ENCODE measurements at places on chromosomes 11 and 22.

DNA sequence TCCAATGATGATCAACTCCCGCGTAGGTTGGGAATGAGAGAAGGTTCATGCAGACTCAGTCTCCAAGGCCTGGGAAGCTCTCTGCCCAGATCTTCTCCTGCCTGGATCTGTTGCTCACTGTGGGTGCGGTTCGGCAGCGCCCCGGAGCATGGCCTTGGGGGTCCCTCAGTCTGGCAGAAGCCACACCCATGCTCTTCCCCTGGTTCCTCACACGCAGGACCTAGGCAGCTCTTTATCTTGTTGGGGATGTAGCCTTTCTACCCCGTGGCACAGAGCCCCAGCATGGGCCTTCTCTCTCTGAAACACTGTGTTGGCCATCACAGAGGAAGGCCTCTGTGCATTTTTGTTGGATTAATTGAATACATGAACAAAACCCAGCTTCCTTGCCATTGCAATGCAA is 1461.6 kb downstream of the BRD1 start:
- DNase-seq: no peak

DNA sequence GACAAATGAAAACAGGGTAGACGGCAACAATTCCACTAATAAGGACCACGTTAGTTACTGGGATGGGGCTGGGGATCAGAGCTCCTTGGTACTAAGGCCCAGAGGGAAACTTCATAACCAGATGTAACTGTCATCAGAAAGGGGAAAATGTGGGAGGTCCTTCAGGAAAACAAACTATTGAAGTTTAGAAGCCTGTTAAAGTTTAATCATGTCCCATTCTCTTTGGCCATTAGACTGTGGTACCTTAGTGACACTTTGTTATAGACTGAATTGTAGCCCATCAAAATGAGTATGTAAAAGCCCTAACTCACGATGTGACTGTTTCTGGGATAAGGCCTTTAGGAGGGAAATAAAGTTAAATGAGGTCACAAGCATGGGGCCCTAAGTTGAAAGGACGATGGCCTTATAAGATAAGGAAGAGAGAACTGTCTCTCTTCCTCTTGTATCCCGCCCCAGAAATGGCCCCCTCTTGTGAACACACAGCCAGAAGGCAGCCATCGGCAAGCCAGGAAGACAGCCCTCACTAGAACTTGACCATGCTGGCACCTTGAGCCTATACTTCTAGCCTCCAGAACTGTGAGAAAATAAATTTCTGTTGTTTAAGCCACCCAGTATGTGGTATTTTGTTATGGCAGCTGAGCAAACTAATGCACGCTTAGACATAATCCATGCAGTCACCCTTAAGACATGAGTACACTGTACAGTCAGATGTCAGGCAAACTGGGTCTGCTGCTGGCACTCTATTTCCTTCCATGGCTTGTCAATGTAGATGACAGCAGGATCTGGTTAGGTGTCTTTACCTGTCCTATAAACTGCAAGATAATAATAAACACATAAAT is 26.9 kb upstream of the USP47 start:
- DNase-seq: peak; percentile 49

GRCh38 chr22:19845054-19845722 is 9.5 kb downstream of the GNB1L start:
- no peak for DNase-seq

DNA sequence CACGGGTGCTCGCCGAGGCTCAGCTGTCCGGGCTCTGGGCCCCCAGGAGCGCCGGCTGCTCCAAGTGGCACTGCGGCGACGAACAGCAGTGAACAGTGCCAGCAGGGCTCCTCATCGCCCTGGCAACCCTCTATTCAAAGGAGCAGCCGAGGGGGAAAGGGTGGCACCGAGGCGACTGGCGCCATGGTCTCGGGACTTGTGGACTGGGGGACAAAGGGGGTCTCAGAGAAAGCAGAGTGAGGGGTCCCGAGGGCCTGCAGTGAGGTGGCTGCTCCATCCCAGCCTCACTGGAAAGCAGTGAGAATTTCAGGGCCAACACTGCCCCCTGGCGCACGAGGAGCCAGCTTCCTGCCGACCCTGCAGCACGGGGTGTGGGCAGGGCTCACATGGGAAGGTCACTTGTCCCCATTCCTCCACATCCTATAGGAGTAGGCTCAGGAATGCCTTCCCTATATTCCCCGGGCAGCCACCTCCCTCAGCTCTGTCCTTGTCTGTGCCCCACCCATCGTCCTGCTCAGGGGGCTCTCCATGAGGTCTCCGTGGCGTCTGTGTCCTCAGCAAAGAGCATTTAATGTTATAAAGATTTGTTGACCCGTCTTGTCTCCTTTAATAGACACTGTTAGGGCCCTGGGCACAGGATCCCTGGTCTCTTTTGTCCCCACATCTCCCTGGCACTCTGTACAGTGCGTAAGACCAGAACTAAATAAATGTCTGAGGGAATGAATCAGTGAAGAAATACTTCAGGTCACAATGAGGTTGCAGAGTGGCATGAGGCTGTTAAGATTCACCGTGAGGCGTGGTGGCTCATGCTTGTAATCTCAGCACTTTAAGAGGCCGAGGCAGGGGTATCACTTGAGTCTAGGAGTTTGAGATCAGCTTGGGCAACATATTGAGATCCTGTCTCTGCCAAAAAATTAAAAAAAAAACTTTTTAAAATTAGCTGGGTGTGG is 26.4 kb downstream of the LRFN4 start:
- no peak for DNase-seq

DNA sequence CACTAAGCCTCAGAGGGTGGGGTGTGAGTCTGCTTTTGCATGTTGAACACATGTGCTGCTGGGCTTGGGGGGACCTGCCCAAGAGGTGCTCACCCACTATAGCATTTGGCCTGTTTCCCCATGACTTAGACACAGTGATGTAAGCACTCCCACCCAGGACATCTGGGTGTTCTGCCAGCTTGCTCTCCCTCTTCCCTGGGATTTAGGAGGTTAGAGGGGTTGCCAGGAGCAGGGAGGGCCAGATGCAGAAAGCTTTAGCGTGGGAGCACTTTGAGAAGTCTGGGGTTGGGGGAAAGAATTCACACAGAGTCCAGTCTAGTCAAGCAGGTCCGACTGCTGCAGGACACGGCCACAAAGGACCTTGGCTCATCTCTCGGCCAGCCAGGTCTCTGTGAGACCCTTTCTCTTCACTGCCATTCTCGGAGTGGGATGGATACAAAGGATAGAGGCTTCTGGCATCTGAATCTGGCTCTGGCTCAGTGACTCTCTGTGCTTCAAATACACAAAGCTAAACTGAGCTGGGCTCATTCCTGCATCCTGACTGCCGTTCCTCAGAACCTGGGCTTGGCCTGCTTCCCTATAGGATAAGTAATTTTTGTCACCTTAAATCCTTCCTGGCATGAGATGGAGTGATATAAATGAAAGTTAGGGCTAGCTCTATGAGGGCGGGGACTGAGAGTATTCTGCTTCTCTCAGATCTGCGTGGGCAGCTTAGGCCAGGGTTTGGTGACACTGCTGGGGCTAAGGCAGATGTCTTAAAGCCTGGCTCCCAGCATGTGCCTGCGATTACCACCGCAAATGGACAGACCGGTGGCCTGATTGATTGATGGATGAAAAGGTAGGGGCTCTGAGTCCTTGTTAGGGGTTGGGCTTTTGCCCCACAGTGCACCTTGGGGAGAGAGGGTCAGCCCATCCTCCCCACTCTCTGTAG is 14.5 kb downstream of the USP2 start:
- no peak for DNase-seq

DNA sequence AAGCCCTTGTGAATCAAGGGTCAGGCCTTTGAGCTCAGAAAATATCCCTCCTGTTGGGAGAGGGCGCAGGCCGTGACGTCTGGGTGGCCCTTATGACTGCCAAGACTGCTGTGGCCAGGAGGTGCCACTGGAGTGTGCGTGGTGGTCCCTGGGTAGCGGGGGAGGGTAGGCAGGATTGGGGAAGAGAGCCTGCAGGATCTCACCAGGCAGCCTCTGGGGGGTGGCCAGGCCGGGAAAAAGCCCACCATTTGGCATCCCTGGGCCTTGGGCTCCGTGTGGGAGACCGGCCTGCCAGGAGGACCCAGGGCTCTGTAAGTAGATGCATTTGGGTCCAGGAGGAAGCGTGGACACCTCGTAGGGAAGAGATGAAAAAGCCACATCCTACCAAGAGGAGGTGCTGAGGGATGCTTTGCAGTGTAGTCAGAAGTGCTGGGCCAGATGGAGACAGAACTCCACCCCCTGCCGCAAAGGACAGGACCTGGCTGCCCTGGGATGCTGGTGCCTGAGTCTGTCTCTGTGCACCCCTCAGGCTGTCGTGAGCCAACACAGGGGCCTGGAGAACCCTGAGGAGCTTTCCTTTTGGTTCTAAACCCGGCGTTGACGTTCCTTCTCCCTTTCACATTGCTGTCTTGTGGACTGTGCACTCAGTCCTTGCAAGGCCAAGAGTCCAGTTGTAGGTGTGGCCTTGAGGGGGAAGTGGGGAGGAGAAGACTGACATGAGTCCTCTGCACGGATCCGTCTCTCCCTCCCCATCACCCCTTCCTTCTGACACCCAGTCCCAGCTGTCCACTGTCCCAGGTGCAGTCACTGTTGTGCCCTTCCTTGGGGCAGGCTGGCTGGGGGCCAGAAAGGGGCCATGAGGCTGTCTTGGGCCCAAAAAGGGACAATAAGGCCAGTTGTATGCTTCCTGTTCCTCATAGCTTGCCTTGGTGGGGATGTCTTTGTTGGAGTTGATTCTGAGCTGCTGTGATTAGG is 12.7 kb upstream of the MIEF1 start:
- DNase-seq: no peak

GRCh38 chr22:38863531-38864131 is 8.4 kb downstream of the CBX6 start:
- no peak for DNase-seq

- no peak for DNase-seq
Observed at GRCh38 chr22:40368016-40368415, 2.4 kb upstream of the SGSM3 start.

DNA sequence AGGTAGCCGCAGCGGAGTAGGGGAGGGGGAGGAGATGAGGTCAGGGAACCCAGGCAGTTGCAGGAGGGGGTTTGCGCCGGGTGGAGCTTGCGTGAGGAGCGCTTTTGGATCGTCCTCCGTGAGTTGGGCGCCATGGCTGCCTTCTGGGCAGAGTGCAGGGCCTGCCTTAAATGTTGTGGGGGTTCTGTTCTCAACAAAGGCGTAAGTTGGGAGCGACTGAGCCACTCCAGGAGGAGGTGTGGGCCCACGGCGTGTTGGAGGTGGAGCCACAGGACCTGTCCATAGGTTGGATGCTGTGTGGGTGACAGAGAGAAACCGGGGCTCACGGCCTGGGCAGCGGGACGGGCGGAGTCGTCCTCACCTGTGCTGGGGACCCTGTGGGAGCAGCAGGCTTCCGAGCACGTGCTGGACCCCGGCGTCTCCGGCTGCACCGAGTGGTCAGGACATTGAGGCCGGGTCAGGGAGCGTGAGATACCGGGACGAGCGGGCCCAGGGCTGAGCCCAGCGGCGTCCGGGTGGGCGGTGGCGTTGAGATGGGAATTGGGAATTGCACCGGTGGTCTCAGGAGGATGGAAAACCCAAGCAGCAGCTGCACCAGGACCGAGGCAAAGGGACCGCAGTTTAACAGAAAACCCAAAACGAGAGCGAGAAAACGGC is 977 bp upstream of the PGGHG start:
- no peak for DNase-seq

DNA sequence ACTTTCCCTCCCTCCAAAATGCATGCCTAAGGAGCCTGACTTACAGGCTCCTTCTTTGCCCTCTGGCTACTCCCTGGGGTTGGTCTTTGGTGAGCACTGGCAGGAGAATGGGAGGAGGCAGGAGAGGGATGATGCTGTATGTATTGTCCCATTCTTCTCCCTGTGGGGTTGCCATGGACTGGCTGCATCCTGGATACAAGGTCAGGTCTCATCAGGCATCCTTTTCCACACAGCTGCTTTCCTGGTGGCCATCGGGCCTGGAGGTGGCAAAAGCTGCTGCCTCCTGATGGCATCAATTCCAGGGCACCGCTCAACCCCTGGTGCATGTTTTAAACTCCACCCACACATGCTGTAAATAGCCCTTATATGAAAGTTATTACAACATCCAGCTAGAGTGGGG is 257.2 kb downstream of the ETS1 start:
- DNase-seq: no peak

DNA sequence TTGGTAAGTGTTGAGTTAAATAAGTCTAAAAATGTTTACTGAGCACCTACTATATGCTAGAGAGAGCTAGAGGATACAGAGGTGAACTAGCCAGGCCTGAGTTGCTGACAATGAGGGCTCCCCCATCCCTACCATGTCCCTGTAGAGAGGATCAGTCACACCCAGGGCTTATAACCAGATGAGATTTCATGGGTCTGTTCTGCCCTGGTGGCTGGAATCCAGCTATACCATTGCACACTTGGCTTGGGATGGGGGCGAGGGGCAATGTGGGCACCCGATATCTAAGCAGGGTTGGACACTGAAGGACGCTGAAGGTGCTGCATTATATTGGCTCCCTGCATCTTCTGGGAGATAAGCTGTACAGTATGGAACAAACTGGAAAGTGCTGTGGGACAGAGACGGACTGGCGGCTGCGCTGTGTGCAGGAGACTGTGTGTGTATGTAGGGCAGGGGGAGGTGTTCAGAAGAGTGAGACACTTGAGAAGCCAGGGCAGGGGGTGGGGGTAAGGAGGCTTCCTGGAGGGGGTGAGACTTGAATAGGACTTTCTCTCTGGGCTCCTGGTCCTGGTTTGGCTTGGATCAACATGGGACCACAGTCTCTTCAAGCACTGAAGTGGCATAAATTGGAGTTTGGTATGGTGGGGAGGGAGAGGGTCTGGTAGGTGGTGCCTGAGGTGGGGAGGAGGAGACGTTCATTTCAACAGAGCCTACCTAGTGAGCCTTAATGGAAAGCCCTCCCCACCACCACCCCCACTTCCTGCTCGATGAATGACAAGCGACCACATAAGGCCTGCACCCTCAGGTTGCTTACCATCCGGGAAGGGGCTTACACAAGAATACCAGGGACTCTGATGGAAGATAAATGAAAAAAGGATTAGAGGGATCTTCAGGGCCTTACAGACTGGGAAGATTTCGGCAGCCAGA is 1.8 kb downstream of the CD82 start:
- no peak for DNase-seq

DNA sequence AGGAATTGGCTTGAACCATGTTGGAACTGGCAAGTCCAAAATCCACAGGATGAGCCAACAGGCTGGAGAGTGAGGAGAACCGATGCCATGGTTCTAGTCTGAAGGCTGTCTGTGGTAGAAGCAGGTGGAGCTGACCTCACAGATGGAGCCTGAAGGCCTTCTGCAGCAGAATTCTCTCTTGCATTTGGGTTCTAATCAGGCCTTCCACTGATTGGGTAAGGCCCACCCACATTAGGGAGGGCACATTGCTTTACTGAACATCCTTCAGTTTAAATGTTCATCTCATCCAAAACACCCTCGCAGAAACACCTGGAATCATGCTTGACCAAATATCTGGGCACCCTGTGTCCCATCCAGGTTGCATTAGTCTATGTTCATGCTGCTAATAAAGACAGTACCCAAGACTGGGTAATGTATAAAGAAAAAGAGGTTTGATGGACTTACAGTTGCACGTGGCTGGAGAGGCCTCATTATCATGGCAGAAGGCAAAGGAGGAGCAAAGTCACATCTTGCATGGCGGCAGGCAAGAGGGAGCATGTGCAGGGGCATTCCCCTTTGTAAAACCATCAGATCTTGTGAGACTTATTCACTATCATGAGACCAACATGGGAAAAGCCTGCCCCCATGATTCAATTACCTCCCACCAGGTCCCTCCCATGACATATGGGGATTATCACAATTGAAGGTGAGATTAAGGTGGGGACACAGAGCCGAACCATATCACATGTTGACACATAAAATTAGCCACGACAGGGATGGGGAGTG is 15.9 kb downstream of the SMIM38 start:
- no peak for DNase-seq

All from CMK (cell line).